ENCODE measurements at places on chromosomes 2 and 18.

GRCh38 chr18:32378705-32379104 lies 92.0 kb downstream of the GAREM1 start:
- DNase-seq = no peak

GRCh38 chr2:8344144-8345097 lies 337.4 kb upstream of the ID2 start:
- no peak for DNase-seq

- DNase-seq = no peak
These were observed 130.6 kb downstream of the NXPH2 start for GRCh38 chr2:138649571-138649970.

DNA sequence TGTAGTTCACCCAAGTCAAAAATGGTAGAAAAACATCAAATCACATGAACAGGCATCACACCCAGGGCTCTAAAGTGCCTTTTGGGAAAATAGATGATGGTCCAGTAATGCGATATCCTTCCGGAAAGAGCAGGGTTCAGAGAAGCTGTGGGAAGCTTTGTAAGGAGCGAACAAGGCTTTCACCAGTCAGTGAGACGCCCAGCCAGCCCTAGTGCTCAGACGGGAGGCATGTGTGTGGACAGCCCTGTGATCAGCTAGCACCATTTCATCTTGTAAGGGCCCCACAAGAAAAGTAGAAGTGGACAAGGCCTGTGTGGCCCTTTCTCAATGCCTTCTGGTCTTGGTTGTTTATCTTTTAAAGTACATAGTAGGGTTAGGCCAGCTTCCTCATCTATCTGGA lies 76.1 kb downstream of the SMIM21 start:
- DNase-seq = peak; percentile 4

GRCh38 chr2:71788601-71789240 lies 335.4 kb downstream of the DYSF start:
- DNase-seq = peak; percentile 50

DNA sequence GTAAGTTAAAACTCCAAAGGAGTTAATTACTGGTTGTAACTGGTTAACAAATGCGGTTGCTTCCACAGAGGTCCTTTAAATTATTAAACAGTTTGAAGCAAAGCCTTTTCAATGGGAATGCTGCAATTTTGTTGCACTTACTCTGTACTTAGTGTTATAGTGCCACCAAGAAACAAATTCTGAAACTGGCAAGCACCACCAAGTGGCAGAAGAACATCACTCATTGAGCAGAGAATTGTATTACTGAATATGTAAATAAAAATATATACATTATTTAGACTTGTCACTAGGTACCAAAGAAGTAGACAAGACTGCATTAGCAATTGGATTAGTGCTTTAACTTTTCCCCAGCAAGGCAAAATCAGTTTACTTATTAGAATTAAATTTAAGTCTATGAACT lies 2.6 kb upstream of the TMEFF2 start:
- no peak for DNase-seq

- DNase-seq = no peak
These were observed 113.7 kb downstream of the PRKCE start for GRCh38 chr2:45765007-45765727.

DNA sequence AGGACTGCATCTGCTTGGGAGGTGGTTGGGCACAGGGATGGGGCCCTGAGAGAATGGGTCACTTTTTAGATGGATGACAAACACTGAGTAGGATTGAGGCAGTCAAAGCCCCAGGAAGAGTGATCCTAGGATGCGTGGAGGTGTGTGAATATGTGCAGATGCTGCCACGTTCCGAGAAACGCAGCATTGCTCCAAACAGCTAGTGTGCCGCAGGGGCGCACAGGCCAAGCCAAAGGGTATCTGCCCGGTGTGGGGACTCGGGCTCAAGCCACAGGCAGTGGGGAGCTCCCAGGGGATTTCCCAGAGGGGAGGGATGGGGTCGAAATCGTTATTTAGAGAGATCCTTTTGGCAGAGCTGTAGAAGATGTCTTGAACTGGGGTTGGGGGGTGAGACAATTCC lies 274.1 kb downstream of the ALPK2 start:
- no peak for DNase-seq

DNA sequence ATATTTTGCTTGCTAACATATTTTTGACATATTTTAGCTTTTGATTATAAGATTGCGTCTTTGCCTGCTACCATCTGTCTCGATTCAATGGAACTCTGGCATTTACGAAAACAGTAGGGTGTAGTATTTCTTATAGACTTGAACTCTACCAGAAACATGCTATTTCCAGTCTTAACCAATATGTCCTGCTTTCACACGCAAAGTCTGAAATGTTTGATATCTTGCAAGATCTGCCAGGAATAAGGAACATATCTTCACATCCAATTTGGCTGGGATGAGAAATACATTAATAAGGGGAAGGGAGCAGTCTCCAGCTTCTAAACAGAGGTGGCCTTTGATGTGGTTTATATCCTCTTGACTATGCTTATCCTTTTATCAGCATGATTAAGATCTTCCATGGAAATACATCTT lies 299.4 kb downstream of the ZNF521 start:
- no peak for DNase-seq

- DNase-seq = no peak
These were observed 59.5 kb downstream of the ATAD2B start for GRCh38 chr2:23867449-23867848.

DNA sequence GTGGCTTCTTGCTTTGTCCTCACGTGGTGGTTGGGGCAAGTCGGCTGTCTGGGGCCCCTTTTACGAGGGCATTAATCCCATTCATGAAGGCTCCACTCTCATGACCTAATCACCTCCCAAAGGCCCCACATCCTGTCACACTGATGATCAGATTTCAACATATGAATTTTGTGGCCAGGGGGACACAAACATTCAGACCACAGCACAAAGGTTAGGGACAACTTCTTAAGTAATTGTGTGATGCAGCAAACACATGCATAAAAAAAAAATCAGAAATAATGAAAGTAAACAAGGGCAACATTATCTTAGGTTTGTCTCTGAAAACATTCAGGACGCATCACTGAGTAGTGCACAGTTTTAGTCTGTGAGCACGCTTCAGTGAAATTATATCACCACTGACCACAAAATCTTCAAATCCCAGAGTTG lies 54.2 kb upstream of the FRZB start:
- no peak for DNase-seq

DNA sequence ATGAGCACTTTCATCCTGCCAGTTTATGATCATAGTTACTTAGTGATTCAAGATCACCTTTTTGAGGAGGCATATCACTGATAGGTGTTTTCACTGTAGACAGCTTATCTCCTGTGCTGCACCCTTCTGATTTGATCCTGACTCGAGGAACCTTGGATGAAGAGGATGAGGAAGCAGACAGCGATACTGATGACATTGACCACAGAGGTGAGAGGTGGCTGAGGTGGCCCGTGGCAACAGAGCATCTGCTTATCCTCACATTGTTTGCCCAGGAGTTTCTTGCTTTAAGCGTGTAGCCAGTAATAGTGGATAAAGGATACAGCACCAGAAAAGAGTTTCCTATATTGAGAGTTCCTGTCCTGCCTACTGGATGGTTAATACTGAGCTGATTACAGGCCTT lies 15.7 kb downstream of the SUPT7L start:
- no peak for DNase-seq

DNA sequence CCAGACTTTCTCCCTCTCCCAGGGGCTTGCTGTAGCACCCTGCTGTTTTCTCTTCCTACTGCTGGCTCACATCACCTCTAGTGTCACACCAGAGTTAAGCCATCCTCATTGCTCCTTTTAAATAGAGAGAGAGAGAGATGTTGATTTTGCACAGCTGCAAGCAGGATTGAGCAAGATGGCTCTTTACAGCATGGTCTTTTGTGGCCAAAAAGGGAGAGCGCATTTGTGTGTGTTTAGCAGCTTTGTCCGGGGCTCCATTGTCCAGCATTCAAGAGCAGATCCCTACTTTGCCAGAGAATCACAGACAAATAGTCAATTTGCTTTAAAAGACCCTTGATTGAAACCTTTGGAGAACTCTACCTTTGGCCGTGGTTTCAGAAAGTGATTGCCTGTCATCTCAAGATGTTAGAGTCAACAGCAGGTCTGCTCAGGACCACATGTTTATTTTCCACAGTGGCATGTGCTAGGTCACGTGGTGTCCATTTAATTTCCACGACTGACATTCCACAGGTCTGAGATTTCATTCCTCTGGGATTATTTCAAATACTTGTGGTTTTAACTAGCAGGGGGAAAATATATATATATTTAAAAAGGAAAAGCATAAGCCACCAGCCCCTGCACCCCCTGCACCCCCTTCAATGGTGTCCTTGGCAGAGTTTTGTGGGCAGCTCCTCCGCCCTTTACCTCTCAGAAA lies 359.9 kb upstream of the SLC14A2 start:
- DNase-seq = no peak

- no peak for DNase-seq
These were observed 914.1 kb downstream of the CCDC85A start for GRCh38 chr2:57097855-57098254.

DNA sequence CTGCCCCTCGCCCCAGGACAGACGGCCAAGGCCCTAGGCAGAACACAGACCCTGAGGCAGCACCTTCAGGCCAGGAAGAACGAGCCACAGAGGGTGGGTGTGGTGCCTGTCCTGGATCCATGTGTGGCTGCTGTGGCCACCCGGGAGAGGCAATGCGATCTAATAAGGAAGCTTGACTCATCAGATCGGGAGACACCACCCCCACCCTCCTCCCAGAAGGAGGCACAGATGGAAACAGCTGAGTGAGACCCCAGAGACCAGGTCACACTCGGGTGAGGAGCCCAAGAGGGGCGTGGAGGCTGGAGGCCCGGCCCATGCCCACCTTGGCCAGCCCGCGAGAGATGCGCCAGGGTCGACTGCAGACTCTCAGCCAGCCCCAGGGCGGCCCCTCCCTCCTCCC lies 20.3 kb downstream of the KCNG2 start:
- no peak for DNase-seq

- DNase-seq = no peak
These were observed 73.9 kb upstream of the SLC14A2 start for GRCh38 chr18:45541421-45541820.

DNA sequence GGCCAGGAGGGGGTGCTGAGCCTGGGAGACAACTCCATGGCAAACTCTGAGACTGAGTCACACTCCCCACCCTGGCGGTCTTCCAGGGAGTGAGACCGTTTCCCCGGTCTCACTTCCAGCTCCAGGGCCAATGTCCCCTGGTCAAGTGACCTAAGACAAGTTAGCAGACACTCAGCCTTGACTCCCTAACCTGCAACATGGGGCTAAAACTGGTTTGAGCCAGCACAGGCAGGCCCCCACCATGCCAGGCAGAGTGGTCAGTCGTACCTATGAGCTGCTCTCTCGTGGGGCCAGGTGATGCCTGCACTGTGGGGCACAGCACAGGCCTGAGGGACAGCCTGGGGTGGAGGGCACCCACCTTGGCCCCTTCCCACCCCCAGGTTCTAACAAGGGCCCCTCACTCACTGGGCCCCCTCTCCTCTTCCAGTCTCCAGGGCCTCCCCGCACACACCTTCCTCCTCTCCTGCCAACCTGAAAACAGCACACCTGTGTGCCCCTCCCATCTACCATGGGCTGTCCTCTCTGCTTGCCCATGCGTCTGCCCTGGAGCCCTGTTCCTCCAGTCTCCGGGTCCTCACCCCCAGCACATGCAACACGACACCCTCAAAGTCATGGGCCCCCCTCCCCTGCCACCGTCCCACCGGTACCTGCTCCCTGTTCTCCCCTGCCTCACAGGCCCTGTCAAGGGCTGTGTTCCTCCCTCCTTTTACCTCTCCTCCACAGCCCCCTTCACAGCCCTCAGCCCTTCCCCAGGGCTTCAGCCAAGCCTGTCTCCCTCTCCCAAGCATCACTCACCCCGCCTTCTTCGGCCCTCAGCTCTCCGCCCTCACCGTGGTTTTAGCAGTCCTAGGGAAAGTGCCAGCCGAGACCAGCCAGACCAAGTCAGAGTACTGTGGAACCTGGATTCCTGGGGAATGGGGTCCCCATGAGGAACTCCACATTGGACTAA lies 1.6 kb downstream of the GPR17 start:
- DNase-seq = no peak

GRCh38 chr2:52698408-52698807 lies 1069.2 kb upstream of the CHAC2 start:
- no peak for DNase-seq

DNA sequence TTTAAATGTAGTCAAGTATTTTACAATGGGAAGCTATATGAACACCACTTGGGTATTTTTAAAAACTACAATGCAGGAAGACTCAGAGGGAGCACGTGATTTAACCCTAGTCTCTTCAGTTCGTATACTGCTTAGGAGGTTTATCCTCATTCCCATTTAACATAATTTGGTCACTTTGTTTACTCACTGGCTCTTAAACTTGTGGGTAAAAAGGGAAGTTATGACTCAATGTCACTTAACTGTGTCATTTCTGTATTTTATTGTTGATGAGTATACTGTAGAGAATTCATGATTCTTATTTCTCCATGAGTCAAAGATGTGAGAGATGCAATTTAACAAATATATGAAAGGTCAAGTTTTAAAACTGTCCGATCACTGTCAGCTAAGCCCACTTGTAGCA lies 48.2 kb downstream of the SLC66A3 start:
- DNase-seq = no peak

- no peak for DNase-seq
These were observed 90.2 kb upstream of the SLC25A52 start for GRCh38 chr18:31850844-31851243.

DNA sequence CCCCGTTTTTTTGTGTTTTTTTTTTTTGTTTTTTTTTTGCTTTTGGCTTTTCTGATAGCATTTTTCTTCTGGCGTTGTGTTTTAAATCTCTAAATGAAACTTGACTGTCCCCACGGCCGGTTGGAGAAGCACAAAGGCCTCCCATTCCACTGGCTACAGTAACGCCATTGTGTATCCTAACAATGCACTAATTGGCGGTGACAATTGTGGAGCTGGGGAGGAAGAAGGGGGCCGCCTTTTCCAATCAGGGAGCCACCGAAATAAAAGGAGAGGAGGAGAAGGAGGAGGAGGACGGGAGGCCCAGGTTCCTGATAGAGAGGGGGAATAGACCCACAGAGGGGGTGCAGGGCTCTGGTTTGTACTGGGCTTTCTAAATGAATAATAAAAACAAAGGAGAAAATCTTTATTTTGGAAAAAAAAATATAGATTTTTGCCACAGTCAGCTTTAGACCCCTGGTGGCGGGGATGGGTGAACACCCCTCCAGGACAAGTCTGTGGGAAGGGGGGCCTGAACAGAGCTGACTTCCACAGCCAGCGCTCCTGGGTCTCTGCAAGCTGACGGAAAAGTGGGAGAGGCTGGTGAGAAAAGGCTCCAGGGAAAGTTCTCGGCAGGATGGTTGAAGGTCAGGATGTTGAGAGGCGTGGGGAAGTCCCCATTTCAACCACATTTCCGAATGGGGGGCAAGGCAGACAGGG lies 43.7 kb upstream of the FZD5 start:
- no peak for DNase-seq

GRCh38 chr2:20216130-20217025 lies 8.6 kb downstream of the SDC1 start:
- no peak for DNase-seq

GRCh38 chr2:119305497-119306195 lies 61.0 kb downstream of the C2orf76 start:
- no peak for DNase-seq
